ENCODE measurements at places on chromosomes 6 and 20. TPM values are rescaled to one million over a fixed set of nuclear protein-coding genes. Genes with fewer than 3 reads are reported as not detected.

DNA sequence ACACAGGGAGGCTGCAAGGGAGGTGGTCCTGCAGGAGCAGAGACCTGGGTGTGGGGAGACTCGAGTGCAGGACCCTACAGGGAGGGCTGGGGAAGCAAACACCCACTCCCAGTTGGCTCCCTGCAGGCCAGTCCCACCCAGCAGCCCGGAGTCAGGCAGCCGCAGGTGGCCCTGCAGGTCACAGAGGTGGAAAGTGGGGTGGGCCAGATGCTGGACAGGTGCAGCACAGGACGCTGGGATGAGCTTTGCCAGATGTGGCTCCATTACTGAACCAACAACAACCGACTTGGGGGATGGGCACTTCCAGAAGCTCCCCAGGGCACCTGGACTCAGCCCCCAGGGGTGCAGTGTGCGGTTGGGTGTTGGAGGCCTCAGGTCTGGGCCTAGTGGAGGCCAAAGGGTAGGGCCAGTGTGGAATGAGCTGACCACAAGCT is 26.6 kb upstream of the MYT1 start:
- DNase-seq = peak; percentile 68

DNA sequence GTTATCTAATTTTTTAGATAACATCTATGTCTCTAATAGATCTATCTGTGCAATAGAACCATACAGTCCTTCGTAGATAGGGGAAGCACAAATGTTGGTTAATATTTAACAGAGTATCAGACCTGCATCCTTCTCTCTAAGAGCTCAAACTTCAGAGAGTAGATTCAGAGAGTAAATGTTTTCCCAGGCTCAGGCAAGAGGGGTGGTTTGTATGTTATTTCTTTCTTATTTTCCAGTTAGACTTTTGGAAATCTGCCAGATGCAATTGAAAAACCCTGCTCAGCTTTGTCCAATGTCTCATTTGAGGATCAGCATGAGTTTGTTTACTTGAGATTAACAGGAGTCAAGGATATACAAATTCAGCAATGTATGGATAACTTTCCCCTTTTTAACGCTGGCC is 361.9 kb downstream of the BCKDHB start:
- no peak for DNase-seq

Gene RAMACL
- total RNA-seq = 2.7 TPM

GRCh38 chr6:35140639-35141006 is 516 bp downstream of the TCP11 start:
- no peak for DNase-seq

DNA sequence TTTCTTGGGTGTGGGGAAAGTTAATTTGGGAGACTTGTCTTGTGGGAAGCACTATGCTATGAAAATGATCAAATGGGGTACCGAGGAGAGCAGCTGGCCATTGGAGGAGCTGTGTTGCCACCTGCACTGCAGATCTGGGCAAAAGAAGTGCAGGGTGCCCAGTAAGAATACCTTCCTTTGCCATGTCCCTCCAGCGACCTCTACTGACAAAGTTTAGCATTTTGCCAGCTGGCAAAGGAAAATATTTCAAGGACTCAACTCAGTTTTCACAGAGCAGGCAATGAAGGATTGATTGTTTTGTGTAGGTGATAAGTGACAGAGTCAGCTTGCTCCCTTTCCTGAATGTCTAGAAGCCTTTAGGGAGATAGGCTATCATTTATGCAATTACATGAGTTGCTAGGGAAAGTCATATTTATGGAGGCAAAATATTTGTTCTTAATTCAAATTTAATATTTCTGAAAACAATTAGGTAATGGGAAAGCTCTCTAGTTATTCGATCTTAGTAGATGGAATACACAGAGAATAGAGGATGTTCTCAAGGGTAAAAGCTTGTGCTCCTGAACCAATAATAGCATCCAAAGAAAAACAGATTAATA is 118.4 kb downstream of the FARS2 start:
- no peak for DNase-seq

- no peak for DNase-seq
Observed at GRCh38 chr6:6927521-6928361, 180.0 kb upstream of the RREB1 start.

GRCh38 chr6:3516092-3516491 is 59.2 kb upstream of the SLC22A23 start:
- DNase-seq = no peak

DNA sequence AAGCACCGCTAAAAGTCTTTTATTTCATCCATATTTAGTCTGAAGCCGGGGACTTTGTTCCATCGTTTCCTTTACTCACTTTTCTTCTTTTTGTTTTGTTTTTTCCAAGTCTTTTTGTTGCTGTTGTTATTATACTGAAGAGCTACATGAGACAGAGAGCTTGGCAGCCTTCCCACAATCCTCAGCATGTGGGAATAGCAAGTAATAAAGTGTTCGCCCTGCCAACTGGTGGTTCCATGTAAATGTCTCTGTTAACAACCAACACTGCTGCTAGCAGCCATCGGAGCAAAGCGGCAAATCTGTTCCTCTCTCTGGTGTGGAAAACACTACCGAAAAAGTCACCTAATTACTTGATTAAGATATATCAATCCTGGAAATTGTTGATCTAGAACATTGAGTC is 437.8 kb upstream of the ID4 start:
- no peak for DNase-seq

DNA sequence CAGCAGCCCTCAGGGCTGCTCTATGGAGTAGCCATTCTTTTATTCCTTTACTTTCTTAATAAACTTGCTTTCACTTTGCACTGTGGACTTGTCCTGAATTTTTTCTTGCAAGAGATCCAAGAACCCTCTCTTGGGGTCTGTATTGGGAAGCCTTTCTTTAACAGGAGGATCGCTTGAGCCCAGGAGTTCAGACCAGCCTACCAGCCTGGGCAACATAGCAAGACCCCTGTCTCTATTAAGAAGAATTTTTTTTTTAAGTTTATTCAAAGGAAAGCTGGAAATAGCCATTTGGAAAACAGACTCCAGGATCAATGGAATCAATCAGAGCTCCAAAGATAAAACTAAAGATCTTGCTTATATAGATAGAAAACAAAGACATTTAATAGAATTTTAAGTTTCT is 29.1 kb downstream of the OR2B2 start:
- no peak for DNase-seq

- no peak for DNase-seq
Observed at GRCh38 chr20:10309326-10309725, 90.7 kb downstream of the SNAP25 start.

Gene ROS1
- total RNA-seq = not detected

DNA sequence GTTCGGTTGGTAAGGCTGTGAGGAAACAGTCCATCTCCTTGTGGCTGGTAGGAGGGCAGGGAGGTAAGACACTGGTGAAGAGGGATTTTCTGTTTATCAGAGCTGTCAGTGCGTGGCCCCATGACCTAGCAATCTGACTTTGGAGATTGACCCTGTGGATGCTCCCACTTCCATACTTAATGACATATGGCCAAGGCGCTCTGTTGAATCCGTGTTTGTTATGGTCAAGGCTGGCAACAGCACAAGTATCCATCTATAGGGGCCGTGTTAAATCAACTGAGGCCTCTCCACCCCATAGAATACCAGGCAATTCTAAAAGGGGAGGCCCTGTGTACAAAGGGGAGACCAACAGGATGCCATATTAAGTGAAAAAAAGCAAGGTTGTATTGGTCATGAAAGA is 25.6 kb upstream of the FOXC1 start:
- DNase-seq = no peak

DNA sequence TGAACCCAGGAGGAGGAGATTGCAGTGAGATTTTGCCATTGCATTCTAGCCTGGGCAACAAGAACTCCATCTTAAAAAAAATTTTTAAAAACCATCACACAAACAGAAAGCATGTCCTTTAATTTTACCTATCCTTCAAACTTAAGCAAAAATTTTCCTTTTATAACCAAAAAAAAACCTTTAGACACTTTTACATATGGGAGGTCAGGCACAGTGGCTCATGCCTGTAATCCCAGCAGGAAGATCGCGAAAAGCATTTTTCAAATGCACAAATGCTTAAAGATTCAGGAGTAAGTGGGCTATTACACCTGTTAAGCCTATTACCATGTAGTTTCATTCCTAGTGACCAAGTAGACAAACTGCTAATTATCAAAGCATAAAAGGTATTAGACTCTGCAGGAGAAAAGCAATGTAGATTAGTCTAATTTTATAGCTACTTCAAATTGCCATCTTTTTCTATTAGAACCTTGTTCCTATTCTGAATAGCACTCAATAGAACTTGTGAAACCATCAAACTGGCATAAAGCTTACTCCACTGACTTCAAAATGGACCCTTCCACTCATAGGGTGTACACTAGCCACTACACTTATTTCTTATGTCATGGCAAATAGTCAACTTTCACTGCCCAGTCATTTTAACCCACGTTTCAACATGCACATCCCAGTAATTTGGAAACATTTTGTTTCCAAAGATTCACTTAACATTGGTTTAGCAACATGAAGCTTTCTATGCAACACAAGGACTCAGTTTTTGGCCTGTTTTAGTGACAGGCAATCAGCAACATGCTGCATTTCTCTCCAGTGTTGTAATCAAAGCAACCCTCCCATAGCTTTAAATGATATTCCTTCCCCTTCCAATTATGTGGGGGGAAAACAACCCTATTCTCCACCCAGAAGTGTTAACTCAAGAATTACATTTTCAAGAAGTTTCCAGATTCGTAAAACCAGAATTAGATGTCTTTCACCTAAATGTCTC is 4.0 kb downstream of the EEF1A1 start:
- DNase-seq = no peak

Gene ARFGEF3
- 1.3 TPM for total RNA-seq

DNA sequence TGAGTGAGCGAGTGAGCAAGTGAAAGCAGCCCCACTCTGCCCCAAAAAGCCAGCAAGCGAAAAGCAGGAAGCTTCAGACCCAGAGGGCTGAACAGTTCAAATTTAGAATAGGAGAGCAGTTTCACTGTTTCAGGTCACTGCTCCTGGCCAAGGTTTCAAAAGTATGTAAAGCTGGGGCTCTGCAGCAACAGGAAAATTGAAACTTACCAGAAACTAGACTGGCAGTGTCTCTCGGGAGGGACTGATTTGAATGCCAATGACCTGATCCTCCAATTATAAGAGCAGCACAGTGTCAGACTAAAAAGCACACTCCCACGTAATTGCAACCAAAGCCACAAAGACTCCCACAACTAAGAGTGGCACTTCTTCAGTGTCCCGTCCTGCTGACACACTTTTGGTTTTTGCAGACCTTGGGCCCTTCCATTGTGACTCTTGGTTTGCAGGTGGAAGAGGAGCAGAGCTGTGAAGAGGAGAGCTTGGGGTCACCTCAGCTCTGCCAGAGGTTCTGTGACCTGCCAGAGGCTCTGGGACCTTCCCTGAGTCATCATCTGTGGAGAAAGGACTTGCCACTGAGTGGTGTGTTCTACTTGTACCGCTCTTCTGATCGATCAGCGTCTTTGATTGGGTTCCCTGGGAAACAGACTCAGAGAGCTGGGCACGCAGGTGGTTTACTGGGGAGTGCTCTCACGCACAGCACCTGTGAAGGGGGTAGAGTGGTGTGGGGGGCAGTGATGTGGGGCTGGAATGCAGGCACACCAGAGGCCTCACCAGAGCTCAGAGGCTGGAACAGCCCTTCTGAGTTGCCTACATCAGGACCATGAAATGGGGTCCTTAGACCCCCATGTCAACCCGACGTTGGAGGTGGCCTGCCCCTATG is 52.7 kb upstream of the PTGIS start:
- DNase-seq = peak; percentile 49

Gene PROKR2
- not detected for total RNA-seq

DNA sequence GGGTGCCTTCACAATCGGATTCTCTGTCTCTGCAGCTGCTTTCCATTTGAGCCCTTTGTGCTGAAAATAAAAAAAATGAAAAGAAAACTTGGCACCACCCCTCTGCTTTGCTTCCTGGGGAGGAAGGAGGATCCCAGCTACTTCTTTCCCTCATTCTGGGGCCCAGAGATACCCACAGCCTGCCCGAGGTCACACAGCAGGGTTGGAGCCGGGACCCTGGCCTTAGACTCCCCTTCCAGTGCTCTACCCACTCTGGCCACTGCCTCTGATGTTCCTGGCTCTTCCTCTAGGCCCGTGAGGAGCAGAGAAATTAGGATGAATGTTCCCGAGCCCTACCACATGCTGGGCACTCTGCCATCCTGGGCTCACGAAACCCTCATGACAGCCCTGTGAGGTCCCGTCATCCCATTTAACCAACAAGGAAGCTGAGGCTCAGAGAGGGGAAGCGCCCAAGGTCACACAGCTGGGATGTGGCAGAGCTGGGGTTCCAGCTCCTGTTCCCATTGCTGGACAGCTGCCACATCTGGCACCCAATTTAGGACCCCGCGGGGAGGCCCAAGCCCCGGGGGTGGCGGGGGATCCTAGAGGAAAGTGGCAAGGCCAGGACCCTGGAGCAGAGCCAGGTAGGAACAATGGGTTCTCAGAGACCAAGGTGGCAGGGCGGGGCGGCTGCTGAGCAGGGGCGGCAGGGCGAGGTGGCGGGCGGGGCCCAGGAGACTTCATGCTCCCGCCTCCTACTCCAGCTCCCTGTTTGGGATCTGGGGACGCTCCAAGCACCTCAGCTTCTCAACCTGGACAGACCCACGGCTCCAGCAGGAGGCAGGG is 76.6 kb downstream of the CEBPB start:
- DNase-seq = peak; percentile 91

DNA sequence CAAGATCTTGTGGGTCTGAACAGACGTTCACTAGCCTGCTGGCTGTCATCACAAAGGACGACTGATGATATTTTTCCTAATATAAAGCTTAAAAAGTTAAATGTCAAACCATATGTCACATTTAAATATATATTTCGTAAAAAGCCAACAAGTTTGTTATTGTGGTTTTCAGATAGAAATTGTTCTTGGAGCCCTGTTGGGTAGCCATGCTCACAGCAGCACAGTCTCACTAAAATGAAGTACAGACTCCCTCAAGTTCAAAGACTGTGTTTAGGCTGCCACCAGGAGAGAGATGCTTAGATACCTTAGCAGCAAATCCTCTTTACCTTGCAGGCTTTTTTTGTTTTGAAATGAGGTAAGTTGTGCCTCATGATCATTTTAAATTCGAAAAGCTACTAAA is 17.8 kb downstream of the EEF1E1 start:
- no peak for DNase-seq

- no peak for DNase-seq
Observed at GRCh38 chr6:37381579-37381978, 27.8 kb downstream of the RNF8 start.

GRCh38 chr6:29964518-29964886 is 22.2 kb downstream of the HLA-A start:
- no peak for DNase-seq

DNA sequence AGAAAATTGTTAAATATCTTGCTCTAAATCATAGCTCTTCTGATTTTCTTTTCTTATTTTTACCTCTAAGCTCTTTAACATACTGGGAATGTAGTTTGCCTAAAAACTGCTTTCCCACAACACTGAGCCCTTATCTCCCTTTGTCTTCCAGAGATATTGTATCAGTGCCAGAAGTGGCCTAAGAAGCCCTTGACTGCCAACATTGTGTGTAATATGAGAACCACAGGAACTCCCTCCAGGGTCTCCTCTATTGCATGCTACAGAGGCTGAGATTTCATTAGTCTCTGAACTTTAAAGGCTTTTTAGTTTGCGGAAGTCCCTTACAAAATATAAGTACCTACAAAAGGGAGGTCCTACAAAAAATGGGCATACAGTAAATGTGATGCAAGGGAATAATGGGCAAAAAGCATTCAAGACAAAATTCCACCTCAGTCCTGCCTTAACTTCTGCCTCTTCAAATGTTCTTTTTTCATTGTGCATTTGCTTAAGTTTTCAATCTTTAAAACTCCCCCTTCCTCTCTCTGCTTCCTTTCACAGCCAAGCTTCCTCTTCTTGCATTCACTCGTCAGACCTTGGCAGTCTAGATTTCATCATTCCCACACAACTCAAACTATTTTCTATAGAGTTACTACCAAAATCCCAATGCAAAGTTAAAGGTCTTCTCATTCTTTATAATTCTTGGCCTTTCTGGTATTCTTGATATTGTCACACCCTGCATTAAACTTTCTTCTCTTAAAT is 76.5 kb downstream of the ADGRG6 start:
- DNase-seq = no peak

Gene NUS1
- total RNA-seq = 42.8 TPM

All from posterior vena cava (tissue), 2 donors.